Stimulated activated CD4-positive, alpha-beta T cell treated with anti-CD3 and anti-CD28 coated beads, Interleukin-15, amount 100 ng/mL, for 48 hours (primary cell): ENCODE measurements at places on chromosomes 12 and 14.

DNA sequence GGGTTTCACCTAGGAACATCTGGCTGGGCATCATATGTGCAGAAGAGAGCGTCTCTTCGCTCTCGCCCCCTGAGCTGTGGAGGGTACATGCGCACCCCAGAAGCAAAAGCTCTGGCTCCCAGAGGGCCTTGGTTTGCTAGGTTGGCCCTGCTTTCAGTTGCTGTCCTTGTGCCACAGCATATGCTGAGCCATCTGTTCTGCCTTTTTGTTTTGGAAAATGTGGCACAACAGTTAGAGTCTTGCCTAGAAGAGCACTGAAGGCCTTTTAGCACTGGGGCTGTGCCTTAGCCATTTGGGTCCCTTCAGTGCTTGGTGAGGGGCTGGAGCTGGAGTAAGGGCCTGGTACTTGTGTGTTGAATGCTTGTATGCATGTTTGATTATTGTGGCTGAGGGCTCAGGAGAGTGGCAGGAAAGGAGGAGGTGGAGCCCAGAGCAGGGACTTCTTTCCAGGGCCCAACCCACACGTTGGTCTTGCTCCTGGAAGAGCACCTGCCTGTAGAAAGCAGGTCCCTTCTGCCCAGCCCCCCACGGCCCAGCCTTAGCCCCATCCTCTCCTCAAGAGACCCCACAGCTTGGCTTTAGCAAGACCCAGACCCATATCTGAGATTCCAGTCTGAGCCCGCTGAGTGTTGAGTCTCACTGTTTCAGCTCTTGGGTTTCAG, 113.7 kb downstream of the SLC25A47 start:
- DNase-seq = no peak

DNA sequence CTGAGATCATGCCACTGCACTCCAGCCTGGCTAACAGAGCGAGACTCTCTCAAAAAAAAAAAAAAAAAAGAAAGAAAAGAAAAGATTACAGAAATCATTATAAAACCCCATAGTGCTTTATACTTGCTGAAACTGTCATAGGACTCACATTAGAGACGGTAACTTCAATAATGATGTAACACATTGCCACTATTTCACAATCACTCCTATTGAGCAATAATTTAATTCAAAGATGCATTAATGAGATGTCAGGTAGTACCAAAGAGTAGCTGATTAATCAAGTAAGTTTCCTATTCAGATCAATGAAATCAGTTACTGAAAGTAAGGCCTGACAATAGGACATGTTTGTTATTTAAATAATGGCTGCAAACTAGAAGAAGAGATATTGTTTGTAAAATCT, 751.5 kb upstream of the ALG10B start:
- DNase-seq = no peak

DNA sequence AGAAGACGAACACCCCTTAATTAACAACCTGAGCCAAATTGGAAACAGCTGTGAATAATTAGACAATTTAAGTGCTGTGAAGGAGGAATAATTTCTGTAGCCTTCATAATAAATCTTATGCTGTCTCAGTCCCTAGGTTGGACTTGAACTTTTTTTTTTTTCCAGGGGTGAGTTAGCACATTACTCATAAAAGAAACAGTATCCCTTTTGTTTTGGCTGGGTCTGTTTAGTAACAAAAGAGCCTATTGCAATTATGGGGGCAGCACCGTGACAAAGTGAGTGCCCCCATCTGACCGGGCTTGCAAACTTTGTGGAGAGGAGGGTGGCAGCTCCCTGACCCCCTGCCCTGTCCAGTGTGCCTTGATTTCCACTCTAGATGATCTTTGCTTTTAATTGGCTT, 167.4 kb downstream of the DICER1 start:
- no peak for DNase-seq

DNA sequence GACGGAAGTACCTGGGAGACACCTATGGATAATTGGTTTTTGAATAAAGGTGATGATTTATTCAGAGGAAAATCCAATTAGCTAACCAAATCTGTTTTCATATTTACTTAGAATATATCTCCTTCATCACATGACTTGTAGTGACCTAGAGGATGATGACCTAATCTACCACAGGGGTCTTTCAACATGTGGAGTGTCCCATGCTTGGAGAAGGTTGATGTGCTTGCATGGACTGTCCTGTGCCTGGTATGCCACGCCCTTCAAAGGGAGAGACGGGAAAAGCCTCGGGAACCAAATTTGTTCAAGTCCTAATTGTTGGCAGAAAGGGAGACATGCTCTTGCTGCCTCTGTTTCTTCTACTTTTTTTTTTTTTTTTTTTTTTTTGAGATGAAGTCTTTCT, 11.8 kb upstream of the PAPLN start:
- DNase-seq = no peak

DNA sequence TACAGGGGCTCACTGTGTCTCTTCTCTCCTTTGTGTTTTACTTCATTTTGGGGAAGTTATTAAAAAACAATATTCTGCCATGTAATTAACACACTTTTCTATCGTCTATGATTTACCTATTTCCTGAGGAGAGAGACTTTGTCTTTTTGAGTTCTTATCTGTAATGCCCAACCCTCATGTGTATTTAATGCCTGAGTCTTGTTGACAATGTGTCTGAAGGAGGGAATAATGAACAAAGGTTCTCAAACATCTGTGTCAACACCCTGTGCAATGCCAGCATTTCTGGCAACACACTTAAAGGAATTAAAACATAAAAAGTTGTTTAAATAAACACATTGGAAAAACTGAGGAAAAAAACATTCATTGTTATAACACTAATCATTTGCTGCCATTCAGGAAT, 147.1 kb downstream of the SLC15A5 start:
- no peak for DNase-seq

DNA sequence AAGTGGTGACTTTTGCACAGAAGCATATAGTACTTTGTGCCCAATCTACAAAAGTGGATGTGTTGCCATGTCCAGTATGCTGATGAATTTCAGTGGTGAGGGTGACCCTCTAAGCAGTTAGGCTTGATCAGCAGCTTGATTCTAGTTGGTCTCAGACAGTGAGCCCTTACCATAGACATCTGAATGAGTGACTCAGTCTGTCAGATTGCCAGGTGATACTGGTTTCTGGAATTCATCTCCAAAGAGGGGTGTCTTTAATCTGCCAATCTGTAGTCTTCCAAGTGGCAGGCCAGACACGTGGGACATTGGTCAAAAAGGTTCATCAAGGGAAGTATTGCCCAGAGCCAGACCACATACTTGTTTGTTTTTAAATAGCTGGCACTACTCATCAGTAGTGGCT, 187.4 kb upstream of the SLC16A7 start:
- no peak for DNase-seq

- no peak for DNase-seq
These were observed 9.8 kb upstream of the FERMT2 start for GRCh38 chr14:52960627-52961026.

DNA sequence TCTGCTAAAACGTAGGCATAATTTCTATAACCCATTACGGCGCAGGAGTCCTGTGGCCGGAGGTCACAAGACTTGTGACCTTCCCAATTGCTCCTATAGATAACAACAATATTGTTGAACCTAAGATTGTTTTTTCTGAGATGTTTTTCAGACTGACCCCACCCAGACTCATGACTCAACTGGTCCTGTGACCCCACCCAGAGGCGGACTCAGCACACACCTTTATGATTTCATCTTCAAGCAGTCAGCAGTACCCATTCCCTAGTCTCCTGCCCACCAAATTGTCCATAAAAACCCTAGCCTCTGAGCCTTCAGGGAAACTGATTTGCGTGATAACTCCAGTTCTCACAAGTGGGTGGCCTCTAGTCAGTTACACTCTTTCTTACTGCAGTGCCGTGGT, 5.9 kb upstream of the PPP4R3A start:
- DNase-seq = no peak

GRCh38 chr14:63051301-63051700, 6.0 kb upstream of the KCNH5 start:
- no peak for DNase-seq

GRCh38 chr14:70266157-70266556, 77.4 kb upstream of the SLC8A3 start:
- DNase-seq = no peak

DNA sequence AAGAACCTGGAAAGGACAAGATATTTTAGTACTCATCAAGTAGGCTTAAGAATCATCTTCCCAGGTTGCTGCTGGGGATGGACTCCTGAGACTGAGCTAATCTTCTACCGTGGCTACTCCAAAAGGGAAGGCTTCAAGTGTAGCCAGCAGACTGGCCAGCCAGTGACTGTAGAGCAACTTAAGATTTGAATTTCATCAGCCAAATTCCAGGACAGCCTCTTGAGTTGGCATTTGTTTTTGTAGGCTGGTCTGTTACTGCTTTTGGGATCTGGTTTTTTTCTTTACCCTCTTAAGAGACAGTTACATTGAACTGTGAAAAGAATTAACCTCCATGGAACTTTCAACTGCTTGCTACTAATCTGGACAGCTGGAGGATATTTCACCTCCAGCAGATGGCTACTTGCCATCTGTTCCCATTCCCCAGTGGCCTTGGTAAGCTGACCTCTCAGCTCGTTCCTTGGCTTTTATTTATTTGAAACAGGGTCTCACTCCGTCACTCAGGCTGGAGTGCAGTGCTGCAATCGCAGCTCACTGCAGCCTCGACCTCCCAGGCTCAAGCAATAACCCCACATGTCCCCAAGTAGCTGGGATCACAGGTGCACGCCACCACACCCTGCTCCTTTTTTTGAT, 20.7 kb downstream of the VTI1B start:
- no peak for DNase-seq

- no peak for DNase-seq
These were observed 131.1 kb downstream of the CACNA1C start for GRCh38 chr12:2183556-2184541.

DNA sequence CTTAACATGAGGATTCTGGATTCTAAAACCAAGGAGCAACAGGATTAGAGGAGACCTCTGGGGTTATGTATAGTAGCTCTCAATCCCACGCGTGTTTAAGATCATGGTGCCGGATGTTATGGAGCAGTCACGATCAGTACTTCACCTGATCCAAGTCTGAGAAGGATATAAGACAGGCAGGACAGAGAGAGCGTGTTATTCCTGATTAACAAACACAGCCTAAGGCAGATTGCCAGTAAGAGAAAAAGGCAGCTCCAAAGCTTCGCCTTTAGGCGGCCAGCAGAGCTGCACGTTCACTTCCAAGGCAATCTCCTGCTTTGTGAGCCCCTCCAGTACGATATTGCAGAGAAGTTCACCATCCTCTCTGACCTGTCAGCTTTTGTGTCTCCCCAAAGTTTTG, 5.5 kb downstream of the SETD3 start:
- no peak for DNase-seq

DNA sequence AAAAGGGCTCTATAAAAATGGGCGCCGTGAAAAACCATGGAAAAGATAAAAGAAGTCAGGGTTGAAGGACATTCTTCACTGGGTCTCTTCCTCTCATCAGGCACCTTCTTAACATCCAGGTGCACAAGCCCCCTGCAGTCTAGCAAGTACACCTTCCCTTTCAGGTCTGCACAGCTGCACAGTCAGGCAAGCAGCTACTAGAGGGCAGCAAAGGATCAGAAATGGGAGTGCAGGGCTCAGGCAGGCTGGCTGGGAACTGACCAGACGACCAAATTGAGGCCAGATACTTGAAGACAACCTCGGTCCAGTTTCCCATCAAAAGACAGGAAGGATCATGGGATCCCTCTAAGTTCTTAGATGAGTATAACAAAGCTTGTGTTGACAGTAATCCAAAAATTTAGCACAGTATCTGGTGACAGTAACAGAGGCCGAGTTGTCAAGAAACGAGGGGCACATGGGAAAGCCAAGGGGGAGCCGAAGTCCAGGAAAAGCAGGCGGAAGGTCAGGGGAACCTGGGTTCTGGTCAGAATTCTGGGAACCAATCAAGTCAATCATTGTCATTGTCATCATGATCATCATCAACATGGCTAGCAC, 10.1 kb upstream of the GRIP1 start:
- no peak for DNase-seq

GRCh38 chr12:46179693-46180452, 89.0 kb downstream of the SLC38A1 start:
- no peak for DNase-seq

DNA sequence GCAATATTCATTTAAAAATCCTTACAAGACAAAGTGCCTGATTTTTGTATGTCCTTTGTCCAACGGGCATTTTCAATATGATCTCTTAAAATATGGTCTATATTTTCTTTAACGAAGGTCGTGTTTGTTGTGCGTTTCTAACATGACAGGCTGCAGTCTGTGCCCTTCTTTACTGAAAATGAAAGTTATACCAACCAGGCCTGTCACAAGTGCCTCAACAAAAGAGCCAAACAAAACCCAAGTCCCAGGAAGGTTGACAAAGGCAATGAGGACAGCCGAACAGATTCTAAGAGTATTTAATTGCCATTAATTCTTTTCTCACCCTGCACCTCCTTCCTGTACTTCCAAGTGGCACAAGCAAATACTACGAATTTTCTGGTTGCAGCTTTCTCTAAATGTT, 13.9 kb downstream of the PAX9 start:
- no peak for DNase-seq

DNA sequence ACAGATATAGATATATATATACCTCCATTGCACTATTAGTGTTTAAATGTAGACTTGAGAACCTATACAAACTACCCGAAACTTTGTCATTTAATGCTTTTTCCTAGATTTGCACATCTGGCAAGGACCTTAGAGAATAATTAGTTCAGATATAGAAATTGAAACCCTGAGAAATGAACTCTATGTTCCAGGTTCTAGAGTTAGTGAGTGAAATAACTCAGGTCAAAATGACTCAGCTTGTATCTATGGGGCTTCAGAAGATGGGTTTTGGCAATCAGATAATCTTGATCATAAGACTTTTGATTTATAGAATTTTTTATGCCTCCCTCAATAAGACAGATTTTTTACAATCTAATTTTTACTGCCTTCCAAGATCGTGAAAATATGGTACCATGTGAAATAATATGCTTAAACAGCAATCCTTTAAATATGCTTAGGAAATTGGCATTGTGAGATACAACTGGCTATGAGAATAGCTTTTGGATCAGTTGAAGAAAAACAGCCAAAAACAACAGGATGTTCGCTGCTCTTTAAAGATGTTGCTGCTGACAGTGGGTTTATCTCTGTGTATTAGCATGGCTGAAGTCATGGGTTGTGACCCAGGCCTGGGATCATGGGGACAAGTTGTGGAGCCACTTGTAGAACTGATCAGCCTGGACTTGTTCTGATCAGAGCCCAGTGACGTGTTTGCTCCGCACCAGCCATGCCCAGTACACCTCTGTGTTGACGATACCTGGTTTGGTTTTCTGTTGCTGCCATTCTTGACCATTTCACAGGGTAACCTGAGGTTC, 63.6 kb downstream of the TTLL5 start:
- no peak for DNase-seq
